ENCODE measurements at places on chromosomes 1 and 21.
A peak's percentile ranks its signal among the peaks of the same experiment; 100 is the strongest.

DNA sequence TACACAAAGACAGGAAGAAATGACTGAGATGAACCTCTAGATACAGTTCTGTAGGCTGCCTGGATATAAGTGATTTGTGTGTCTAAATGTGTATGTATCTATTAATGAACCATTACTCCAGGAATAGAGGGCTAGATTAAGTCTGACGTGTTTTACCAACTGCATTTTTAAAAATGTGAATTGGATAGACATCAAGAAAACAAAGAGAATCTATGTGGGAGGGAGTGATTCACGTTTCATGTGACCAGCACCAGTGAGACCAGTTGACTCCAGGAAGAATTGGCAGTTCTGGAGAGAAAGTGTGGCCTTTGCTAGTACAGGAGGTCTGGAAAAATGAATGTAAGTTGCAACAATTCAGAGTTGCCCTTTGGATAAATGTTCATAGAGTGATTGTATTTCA is 53.4 kb upstream of the RGS21 start:
- DNase-seq: no peak

DNA sequence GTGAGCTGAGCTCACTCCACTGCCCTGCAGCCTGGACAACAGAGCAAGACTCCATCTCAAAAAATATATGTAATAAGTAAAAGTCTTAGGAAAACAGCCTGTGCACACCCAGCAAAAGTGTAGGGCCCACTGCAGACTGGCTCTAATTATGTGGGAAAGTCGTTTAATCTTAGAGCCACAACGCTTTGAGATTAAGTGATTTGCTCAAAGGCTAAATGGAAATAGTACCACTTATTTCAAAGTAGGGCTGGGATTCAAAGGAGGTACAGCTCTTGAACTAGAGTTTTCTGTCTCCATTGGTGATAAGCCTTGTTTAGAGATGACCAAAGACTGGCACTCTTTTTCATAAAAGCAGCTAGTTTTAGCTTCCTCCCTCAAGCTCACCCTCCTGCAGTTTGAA is 2.2 kb downstream of the TACSTD2 start:
- no peak for DNase-seq

DNA sequence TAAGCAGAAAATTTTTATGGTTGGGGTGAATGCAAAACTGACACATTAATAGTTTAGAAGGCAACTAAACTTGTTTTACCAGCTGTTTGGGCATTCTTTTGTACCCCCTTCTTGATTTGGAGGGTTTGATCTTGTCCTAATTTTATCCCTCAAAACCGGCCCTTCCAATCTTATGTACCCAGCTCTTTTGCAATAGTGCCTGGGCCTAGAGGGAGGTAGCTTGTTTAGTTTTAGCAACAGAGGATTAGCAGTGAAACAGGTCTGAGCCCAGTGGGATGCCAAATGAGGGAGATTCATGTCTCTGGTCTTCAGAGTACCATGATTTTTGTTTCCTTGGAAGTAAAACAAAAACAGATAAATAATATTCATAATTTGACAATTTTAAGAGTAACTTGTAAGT is 45.1 kb downstream of the CRP start:
- DNase-seq: no peak

GRCh38 chr1:114289824-114290223 is 136.2 kb upstream of the SYT6 start:
- DNase-seq: no peak

- DNase-seq: peak; percentile 10
Measured at GRCh38 chr21:41801321-41802197, 34.7 kb upstream of the RIPK4 start.

DNA sequence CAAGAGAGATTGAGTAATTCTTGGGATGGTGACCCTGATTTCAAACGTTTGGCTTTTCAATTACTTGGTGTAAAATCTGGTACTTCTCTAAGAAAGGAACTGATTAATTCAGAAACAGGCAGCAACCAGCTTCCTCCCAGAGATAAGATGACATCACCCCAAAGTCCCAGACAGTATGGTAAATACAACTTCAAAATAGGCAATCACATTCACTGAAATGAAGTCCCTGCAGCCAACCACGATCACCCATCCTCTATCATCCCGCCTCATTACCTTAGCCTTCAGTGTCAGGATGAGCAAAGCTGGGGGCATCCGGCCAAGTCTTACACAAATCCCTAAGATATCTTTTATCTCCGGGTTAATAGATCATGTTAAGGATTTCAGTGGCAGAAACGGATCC is 26.4 kb upstream of the RUNX1 start:
- peak; percentile 29 for DNase-seq

GRCh38 chr1:201383647-201384405 is 6.3 kb upstream of the TNNT2 start:
- DNase-seq: no peak

- no peak for DNase-seq
Measured at GRCh38 chr1:189606795-189607476, 870.7 kb downstream of the BRINP3 start.

DNA sequence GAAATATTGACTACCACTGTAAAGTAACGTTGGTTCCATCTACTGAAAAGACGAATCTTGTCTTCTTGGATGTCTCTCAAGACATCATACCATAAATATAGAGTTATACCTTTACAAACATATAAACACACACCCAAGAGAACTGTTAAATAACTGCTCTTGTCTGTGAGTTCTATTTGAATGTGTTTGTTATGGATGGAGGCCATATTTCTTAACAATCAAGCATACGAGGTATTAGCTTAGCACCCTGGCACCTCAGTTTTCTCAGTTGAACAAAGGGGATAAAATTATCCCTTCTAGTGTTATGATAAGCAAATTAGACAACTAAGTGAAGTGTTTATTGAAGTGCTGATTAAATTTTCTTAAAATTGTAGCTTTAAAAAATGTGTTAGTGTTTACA is 336.6 kb upstream of the ZRANB2 start:
- no peak for DNase-seq

- no peak for DNase-seq
Measured at GRCh38 chr1:46411010-46411405, 16.9 kb downstream of the FAAH start.

DNA sequence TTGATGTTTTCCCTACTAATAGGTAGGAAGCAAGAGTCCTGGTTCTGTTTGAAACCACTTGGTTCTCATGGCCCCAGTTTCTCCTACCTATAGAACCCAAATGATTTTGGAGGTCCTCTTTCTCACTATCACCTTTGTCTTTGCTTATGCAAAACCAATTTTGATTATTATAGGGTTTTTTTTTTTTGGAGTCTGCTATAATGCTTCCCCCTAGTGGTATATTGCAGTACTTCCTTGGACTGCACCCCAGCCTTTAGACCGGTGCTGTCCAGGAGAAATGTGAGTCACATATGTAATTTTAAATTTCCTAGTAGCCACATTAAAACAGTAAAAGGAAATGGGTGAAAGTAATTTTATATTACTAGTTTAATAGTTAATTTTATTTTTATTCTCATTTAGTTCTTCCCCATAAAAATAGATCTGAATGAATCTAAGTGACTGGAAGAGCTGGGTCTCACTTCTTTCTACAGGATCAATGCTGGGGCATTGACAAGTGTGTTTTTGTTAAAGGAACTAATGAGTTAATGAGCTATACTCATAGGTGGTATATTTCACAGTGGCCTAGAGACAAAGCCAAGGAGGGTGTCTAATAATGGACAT is 10.6 kb downstream of the FCMR start:
- peak; percentile 80 for DNase-seq

DNA sequence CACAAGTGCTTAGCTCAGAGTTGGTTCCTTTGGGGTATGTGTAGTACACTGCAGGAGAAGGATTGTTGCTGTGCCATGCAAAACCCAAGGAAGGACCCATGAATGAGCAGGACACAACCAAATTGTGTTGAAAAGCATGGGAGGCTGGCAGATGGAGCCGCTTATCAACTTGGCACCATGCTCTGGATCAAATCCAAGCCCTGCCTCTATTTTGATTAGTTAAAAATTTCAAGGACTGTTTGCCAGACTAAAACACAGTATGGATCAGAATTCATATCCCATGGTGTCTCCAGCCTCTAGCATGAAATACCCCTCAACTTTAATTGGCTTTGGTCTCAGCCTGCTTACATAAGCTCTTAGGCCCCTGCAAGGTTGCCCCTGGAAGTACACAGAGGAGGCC is 27.8 kb downstream of the CCDC185 start:
- no peak for DNase-seq

- DNase-seq: no peak
Measured at GRCh38 chr1:220249522-220249921, 22.7 kb downstream of the RAB3GAP2 start.

GRCh38 chr1:200437556-200438203 is 27.8 kb upstream of the ZNF281 start:
- DNase-seq: peak; percentile 23

GRCh38 chr1:162736184-162736583 is 54.3 kb upstream of the HSD17B7 start:
- no peak for DNase-seq

DNA sequence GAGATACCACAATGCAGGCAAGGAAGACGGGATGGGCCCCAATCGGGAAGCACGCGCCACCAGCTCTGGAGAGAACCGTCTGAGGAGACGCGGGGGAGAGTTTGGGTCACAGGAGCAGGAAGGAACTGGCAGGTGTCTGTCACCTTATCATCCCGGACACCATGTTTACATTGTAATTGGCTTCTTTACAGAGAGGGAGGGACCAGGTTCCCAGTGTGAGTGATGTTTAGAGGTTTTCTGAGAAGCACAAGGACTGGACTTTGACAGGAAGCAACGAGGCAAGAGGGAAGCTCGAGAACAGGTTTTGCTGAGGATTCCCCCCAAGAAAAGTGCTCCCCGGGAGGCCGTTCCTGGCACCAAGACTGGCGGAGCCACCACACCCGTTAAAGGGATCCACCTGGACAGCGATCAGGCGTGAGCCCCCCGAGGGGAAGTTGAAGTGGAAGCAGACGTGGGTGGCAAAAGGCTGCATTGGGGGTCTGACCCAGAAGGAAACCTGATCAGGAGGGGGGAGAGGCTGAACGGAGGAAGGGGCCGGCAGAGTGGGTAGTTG is 957 bp downstream of the EPS15 start:
- peak; percentile 89 for DNase-seq

GRCh38 chr1:119647228-119647733 is 785 bp downstream of the ZNF697 start:
- DNase-seq: peak; percentile 17

DNA sequence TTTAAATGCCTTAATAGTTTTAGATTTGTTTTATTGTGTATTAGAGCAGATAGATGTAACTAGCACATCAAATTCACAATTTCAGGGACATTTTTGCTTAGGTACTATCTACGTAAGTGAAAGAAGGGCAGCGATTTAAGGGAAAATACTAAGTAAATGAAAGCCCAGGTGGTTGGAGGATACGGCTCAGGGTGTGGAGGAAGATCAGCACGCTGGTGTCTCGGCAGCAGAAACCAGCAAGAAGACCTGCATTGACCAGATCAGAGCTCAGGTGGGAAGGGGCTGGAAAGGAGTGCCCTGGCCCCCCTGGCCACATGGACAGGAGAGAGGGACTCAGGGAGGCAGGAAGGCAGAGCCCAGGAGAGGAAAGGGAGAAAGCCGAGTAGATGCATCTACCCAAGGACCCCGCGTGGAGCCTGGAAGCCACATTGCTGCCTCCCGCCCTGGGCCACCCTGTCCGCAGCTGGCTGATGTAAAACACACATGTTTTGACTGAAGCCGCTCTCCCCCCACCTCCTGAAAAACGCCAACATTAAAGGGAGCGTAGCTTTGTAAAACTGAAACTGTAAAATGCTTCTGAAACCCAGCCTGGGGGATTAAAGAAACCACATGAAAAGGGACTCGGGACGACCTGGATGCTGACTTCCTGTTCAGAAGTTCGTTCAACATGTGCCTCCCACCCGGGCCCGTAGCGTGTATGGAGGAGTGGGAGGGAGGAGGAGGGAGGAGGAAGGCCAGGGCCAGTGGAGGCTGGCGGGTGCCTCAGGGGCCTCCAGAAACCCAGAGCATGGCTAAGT is 72.6 kb upstream of the TARDBP start:
- DNase-seq: peak; percentile 39

- DNase-seq: peak; percentile 59
Measured at GRCh38 chr1:206464456-206464964, 5.8 kb upstream of the IKBKE start.

GRCh38 chr1:8701794-8702471 is 115.5 kb downstream of the RERE start:
- DNase-seq: peak; percentile 59

DNA sequence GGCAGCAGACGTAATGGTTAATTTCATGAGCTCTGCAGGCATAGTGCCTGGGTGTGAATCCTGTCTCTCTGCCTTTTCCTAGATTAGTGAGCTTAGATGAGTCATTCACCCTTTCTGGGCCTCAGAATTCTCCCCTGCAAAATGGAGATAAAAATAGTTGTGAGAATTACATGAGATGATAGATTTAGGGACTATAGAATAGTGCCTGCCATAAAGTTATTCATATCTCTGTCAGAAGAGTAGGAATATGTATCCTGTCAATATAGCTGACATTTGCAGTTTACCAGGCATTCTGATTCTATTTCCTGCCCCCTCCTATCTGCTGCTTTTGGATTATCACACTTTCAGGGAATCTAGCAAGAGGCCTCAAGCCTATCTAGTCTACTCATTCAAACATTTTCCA is 112.0 kb downstream of the PDE4B start:
- peak; percentile 54 for DNase-seq

All from hematopoietic multipotent progenitor cell treated with erythropoietin and hydrocortisone succinate and interleukin-3 and kit ligand, for 4 days (in vitro differentiated cells).